CD4-positive, alpha-beta T cell treated with Interleukin-15 for 4 hours (primary cell): ENCODE measurements at places on chromosomes 1 and 21.

- DNase-seq = no peak
Observed at GRCh38 chr1:38029081-38029681, 16.6 kb downstream of the UTP11 start.

GRCh38 chr1:19489996-19490395, 4.7 kb upstream of the CAPZB start:
- no peak for DNase-seq

- no peak for DNase-seq
Observed at GRCh38 chr1:201385299-201385891, 7.9 kb upstream of the TNNT2 start.

- DNase-seq = no peak
Observed at GRCh38 chr1:180773210-180773865, 139.4 kb upstream of the KIAA1614 start.

- DNase-seq = no peak
Observed at GRCh38 chr21:27694667-27695066, 727.8 kb upstream of the ADAMTS5 start.

GRCh38 chr1:224609333-224609732, 6.8 kb upstream of the CNIH3 start:
- DNase-seq = no peak

DNA sequence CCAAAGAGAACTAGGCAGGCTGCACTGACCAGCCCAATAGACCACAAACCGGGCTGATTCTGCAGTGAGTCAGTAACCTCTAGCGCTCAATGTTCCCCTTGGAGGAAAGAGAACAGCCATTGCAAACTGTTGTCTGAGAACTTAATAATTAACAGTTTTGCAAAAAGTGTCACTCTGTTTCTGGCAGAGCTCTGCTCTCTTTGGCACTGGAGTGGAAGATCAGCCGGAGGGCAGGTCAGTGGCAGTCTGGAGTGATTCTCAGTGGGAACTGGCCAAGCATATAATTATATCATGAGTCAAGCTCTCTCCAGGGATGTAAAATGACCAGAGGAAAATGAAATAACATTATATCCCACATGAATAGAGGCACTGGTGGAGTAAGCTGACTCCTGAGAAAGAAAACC, 238.3 kb downstream of the HLX start:
- no peak for DNase-seq

DNA sequence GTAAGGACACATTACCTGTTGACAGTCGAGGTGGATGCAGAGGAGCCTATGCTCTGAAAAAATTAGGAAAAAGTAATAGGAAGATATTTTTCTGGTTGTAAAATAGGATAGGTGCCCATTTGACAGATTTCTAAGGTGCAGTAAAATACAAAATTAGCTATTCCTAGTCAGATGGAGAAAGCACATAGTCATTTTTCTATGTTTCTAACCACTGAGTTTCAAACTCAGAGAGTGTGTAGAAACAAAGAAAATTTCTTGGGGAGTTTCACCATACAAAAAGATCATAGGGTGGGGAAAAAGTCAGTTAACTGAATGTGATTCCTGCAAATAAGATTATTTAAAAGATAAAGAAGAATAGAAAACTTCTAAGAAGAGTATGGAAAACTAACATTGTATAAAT, 666.9 kb downstream of the KCNT2 start:
- no peak for DNase-seq

DNA sequence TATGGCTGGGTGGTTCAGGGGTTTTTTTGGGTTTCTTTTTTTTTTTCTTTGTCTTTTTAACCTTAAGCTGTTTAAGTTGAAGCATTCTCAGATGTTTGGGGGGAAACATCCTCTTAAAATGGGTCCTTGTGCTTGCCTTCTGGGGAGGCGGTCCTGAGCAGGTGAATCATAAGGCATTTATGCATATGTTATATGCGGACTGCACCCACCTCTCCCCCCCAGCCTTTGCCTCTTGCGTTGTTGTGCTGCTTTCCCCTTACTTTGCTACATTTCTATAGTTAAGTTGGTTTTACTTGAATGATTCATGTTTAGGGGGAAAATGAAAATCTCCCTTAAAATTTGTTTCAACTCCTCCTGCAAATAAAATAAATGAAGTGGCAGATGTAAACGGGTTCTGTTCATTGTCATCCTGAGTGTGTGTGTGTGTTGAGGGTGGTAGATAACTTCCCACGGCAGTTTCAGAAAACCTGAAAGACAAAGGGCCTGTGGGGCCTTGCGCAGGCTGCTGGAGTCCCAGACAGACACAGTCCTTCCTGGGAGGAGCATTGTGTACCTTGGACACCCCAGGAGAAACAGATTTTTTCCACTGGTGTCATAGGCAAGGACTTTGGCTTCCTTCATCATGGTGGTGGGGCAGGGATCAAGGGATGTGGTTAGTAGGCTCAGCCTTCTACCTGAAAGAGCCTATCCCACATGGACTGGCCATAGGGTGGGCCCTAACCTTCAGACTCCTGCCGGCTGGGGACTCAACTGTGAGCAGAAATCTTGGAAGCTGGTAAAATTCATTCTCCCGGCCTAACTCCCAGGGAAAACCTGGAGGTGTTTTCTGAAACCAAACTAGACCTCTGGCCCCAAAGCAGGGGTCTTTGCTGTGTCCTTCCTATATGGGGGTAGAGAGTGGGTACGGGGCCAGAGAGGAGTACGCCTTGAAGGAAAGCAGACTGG, 926 bp upstream of the SH3D21 start:
- no peak for DNase-seq

DNA sequence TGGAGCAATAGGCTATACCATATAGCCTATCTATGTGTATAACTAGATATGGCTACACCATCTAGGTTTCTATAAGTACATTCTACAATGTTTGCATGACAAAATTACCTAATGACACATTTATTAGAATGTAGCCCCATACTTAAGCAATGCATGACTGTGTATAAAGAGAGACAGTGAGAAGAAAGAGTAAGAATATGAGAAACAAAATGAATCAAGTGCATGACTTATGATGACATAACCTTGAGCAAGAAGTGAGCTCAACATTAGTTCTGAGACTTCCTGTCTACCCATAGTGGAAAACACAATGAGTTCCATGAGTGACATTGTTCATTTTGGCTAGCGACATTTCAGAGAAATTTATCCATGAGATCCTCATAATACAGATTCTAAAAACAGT, 10.1 kb downstream of the SLC44A5 start:
- DNase-seq = no peak

- no peak for DNase-seq
Observed at GRCh38 chr21:34936883-34937563, 112.1 kb downstream of the RUNX1 start.

DNA sequence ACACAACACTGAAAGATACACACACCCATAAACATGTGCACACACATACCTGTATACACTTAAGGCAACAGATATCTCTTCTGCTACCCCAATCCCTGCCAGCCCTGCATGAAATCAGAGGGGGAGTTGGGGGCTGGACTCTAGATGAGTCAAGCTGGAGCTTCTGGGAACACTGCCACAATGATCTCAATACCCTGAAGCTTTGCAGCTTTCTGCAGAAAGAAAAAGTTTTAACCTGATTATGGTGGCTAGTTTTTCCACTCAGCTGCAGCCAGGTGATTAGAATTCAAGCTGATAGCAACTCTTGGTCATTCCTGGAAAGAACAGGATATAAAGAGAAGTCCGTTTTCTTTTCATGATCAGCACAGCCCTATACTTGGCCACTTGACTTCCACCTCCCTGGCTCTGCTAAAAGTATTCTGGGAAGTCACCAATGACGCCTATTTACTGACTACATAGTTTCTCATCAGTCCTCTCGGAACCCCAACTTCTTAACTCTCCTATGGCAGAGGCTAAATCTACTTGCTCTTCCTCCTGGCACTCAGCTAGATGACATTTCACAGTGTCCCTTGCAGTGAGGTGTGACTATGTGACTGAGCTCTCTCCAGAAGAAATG, 20.7 kb upstream of the DNASE2B start:
- no peak for DNase-seq

- DNase-seq = no peak
Observed at GRCh38 chr21:28767523-28767922, 225.2 kb downstream of the LTN1 start.

GRCh38 chr1:59199719-59200376, 97.0 kb upstream of the FGGY start:
- no peak for DNase-seq

DNA sequence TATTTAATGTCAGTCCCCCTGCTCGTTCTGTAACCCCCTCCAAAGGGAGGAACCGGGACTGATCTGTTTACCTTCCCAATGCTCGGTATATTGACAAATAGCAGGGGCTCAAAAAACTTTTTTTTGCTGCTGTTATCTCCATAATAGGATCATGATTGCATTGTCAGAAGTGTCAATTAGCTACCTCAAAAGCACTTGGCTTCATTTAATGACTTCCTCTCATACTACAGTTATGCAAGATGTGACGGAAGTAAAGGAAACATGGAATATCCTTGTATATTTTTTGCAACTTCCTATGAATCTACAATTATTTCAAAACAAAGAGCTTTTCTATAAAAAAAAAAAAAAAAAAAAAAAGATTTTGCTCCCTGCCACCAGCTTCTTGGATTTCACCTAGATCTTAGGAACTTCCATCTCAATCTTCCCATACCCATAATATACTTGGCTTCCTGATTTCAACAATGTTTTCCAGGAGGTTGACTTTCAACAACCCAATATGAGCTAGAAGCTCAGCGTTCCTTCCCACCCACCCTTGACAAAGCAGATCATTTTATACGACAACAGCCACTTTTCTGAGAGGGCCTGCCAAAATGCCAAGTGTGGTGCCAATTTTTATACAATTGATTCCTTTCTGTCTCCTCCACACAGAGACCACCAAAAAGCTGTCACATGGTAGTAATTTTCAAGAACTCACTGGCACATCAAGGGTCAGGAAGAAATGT, 71.7 kb downstream of the SETD4 start:
- no peak for DNase-seq

GRCh38 chr1:229643996-229644745, 18.1 kb downstream of the URB2 start:
- DNase-seq = no peak

GRCh38 chr1:163290025-163290640, 31.6 kb upstream of the NUF2 start:
- DNase-seq = no peak

- DNase-seq = no peak
Observed at GRCh38 chr21:23401278-23401677, 2206.0 kb downstream of the MRPL39 start.

DNA sequence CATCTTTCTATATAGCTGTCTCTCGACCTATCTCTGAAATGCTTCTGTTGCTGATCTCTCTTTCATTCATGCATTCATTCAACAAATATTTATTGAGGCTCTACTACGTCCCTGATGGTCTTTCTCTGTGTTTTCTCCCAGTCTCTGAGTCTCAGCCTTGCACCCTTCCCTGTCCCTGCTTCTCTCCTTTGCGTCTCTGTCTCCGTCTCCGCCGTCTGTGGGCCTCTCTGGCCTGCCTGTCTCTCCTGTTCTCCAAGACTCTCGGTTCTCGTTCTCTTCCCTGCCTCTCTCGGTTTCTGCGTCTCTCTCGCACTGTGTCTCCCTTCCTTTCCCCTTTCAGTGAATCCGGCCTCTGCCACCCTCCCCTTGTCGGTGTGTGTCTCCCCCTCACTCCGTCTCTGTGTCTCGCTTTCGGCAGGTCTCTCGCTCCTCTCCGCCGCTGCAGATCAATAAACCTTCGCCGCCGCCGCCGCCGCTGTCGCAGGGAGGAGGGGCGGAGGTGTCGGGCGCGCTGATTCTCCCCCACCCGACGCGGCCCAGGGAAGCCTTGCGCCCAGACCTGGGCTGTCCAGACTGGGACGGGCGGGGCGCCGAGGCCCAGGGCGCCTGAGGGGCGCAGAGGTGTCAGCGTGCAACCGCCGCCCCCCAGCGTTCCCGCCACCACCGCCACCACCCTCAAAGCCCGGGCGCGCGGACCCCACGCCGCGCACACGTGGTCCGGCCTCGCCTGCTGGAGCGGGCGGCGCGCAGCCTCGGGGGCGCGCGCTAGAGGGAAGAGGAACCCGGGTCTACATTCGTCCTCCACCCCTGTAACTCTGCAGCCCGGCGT, 3.0 kb downstream of the EFNA3 start:
- no peak for DNase-seq

- DNase-seq = no peak
Observed at GRCh38 chr1:161039154-161039545, 386 bp upstream of the TSTD1 start.

DNA sequence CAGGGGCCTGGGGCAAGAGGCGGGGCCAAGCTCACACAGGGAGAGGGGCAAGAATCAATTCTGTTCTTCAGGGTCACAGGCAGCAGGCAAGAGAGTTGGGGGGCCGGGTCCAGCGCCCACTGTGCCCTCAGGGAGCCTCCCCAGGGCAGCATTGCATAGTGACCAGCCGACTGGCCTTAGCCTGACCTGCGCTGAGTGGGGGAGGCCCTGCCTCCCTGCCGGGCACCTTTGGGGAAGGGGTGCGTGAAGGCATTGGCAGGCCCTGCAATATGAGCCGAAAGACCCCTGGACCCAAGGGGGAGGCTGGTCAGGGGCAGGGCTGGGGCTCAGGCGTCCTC, 12.2 kb downstream of the SCNN1D start:
- no peak for DNase-seq

DNA sequence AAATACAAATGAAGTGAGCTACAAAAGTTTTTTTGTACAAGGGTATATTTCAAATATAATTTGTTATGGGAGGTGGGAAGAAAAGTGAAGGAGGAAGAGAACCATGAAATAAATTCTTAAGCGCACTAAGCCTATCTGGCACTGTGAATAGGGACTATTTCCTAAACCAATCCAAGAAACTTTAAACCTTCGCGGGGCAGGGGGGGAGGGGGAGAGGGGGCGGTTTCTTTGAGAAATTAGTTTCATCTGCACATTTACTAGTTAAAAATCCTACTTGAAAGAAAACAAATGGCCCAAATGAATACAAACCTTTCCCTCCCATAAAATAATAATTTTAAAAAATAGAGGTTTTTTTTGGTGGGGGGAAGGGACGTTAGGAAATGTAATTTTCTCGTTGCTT, 364 bp downstream of the GOLPH3L start:
- no peak for DNase-seq

GRCh38 chr1:185080422-185080821, 35.1 kb downstream of the RNF2 start:
- no peak for DNase-seq

- no peak for DNase-seq
Observed at GRCh38 chr1:87829360-87829759, 500.7 kb downstream of the LMO4 start.

- DNase-seq = no peak
Observed at GRCh38 chr1:206467915-206468314, 2.4 kb upstream of the IKBKE start.

DNA sequence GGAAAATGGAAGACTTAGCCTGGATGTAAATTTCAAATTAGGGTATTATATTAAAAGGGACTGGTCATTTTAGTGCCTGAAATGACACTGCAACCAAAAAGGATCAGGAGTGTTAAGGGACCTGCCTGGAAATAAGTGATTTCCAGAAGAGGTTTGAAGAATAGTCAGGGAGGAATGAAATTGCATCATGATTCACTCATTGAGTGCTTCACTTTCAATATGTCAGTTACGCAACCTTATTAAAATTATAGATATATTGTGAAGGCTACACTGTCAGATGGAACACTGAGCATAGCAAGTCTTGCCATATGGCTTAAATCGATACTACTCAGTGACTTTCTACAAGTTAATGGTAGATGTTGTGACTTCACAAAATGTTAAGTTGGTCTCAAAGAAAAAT, 275.2 kb upstream of the DPYD start:
- DNase-seq = no peak
